ENCODE measurements at places on chromosomes 6 and 20.

DNA sequence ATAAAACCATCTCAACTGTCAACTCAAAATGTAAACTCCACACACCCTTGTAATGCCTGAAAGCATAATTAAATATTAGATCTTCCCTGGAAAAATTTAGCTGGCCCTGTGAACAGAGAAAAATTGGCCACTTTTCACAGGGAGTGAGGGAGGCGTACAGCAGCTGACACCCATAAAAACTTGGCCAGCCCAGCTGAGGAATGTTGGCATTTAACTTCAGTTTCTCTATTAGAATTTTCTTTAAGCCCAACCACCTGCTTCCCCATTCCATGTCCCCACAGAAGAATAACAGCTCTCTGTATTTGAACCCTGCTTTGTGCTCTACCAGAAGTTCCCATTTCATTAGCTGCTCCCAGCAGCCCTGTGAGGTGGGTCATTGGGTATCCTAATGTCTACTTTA is 41.0 kb downstream of the PKHD1 start:
- DNase-seq = no peak

DNA sequence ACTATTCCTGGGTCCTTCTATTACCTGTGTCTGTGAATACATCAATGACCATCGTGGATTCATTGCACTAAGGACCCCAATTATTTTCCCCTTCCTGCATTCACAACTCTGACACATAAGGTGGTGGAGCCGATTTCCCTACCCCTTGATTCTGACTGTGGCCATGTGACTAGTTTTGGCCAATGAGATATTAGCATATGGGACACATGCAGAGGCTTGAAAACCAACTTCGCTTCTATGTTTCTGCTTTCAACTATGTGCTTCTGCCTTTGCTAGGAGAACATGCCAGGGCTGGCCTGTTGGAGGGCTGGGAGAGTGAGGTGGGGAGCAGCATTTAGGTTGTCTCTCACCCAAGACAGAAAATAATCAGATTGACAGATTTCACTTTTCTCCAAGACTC is 483.1 kb upstream of the JAG1 start:
- DNase-seq = no peak

DNA sequence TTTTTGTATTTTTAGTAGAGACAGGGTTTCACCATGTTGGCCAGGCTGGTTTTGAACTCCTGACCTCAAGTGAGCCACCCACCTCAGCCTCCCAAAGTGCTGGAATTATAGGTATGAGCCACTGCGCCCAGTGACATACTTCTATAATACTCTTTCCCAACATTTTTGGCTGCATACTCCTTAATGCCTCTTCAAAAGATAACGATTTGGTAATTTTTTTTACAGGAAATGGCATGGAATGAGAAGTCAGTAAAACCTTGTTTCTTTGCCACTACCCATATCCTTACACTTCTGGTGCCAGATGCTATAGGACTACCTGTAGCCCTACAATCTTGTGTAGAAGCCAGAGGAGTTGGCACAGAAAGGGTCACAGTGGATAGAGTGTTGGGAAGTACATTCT is 41.4 kb upstream of the SGK1 start:
- DNase-seq = no peak

GRCh38 chr6:33294086-33294823 is 4.5 kb downstream of the RGL2 start:
- DNase-seq = no peak

- no peak for DNase-seq
Observed at GRCh38 chr6:111589366-111589765, 16.3 kb downstream of the TRAF3IP2 start.

- DNase-seq = no peak
Observed at GRCh38 chr6:159871906-159872305, 18.9 kb upstream of the MAS1 start.

DNA sequence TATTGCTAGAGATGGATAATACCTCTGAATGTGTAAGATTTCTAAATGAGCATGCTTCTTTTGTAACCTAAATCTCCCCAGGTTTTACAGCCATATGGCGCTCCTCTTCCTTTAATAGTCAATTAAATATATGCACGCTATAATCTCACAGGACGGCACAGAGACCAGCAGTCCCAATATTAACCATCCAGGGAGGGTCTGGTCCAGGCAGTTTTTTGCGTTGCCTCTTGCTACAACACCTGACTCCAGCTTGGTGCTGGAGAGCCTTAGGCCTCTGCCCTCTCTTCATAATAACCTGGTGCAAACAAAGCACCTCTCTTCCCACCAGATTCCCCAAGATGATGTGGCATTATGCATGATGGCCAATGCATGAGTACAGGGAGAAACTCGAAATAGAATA is 183.4 kb downstream of the LY86 start:
- no peak for DNase-seq

DNA sequence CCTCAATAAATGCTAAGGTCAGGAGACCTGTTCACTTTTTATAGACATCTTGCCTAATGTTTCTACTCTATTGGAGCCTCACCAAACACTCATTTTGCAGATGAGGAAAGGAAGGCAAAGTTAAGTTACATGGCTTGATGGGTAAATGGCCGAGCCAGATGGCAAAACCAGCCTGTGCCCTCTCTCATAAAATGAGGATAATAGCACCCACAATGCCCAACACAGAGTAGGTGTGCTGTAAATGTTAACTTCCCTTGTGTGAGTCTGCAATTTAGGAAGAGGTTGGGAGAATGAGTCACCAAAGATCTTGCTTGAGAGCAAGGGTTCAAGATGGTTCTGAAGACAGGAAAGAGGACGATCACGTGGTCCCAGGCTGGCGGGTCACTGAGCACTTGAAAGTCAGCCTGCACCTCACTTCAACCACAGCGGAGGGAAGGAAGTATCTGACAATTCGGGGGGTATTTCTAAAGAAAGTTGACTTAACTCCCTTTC is 3.3 kb downstream of the KCNK5 start:
- no peak for DNase-seq
